MV-4-11 (cell line): ENCODE measurements at places on chromosomes 11 and 22.

GRCh38 chr11:17459236-17459896 lies 17.3 kb downstream of the ABCC8 start:
- peak; percentile 11 for DNase-seq

DNA sequence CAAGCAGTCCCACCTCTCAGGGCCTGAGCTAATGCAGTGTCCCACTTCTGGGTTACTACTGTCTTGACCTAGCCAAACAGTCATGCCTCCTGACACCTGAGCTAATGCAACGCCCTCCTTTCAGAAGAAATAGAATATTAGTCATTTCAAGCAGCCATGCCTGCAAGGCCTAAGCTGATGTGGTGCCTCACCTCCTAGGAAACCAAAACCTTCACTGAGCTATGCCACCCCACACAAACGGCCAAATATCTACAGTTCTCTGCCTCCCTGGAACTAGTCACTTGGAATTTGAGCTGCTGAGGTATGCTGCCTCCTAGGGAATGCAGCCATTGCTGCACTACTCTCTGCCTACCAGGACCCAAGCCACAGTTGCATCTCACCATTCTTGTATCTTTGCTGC lies 8.3 kb upstream of the MS4A6E start:
- no peak for DNase-seq

- no peak for DNase-seq
These were observed 10.9 kb downstream of the RCOR2 start for GRCh38 chr11:63906087-63906486.

- DNase-seq, result no peak
These were observed 138.4 kb downstream of the CRYBB2 start for GRCh38 chr22:25357606-25358420.

- peak; percentile 78 for DNase-seq
These were observed 32.0 kb upstream of the CCDC134 start for GRCh38 chr22:41768430-41768829.

DNA sequence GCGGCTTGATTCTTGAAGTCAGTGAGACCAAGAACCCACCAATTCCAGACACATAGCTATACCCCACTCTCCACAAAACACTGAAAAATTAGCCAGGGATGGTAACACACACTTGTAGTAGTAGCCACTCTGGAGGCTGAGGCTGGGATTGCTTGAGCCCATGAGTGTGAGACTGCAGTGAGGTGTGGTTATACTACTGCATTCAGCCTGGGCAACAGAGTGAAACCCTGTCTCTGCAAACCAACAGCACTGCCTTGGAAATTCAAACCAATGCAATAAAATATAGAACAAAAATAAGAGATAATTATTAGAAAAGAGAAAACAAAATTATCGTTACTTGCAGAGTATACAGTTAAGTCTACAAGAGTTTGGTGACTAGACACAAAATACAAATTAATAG lies 20.2 kb upstream of the PRDM10 start:
- DNase-seq, result no peak

- DNase-seq, result no peak
These were observed 68.6 kb downstream of the RAB38 start for GRCh38 chr11:88106666-88107065.

DNA sequence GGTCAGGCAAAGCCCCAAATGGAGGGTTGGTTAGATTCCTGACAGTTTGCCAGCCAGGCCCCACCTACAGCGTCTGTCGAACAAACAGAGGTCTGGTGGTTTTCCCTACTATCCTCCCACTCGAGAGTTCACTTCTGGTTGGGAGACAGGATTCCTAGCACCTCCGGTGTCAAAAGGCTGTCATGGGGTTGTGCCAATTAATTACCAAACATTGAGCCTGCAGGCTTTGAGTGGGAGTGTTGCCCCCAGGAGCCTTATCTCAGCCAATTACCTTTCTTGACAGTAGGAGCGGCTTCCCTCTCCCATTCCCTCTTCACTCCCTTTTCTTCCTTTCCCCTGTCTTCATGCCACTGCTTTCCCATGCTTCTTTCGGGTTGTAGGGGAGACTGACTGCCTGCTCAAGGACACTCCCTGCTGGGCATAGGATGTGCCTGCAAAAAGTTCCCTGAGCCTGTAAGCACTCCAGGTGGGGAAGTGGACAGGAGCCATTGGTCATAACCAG lies 4.7 kb upstream of the TTC36 start:
- DNase-seq, result peak; percentile 6

GRCh38 chr11:62677714-62678113 lies 1.2 kb downstream of the UBXN1 start:
- DNase-seq, result no peak

DNA sequence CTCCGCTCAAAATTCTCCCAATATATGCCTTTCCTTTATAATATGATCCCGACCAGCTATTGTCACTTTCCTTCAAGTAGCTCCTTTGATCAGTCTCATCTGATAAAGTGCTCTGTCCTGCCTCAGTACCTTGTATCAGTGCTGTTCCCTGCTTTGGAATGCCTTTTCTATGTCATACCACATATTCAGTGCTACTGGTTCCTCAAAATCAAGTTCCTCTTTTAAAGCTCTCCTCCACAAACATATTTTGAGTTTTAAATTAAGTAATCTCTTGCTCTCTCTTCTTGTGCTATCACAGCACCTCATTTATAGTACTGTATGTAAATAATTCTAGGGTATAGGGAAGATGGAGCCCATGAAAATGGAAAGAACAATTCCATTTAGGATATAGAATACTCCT lies 137.1 kb upstream of the CTSC start:
- DNase-seq, result peak; percentile 62

GRCh38 chr22:25153961-25154666 lies 45.5 kb upstream of the CRYBB3 start:
- no peak for DNase-seq

- no peak for DNase-seq
These were observed 110.3 kb downstream of the ARHGAP20 start for GRCh38 chr11:110601936-110602335.

- peak; percentile 50 for DNase-seq
These were observed 32.4 kb downstream of the CREB3L1 start for GRCh38 chr11:46309814-46310259.

- no peak for DNase-seq
These were observed 189.5 kb downstream of the PGR start for GRCh38 chr11:100940111-100940510.

DNA sequence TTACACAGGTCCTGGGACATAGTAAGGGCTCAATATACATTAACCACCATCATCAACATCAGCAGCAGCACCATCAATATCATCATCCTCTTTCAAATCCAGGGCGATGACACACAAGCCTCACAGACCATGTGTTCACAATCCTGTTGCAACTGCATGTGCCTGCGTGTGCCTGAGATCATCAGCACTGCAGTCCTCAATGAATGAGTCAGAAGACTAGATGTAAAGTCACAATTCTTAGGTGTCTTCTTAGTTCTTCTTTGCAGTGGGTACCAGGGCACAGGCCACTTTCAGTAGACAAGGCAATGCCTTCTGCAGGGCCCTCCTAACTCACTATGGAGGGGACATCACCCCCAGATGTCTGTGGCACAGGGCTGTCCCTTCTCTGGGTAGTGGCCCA lies 111.1 kb downstream of the MYO18B start:
- DNase-seq, result no peak

- no peak for DNase-seq
These were observed 55.1 kb downstream of the MTMR3 start for GRCh38 chr22:29937940-29938693.

DNA sequence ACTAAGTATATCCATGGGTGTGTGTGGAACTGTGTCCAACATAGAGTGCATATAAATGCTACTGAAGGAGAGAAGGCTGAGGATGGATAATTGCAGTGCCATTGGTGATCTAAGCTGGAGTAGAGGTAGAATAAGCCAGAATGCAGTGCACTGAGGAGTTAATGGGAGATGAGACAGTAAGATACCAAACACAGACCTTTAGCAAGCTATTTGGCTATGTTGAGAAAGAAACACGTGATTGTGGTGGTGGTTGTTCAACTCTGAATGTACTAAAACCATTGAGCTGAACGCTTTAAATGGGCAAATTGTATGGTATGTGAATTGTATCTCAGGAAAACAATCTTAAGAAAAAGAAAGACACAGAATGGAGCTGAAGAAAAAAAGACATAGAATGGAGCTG lies 22.8 kb downstream of the JAML start:
- no peak for DNase-seq

GRCh38 chr11:5279471-5280090 lies 9.8 kb upstream of the HBE1 start:
- no peak for DNase-seq
